H9 (cell line): ENCODE measurements at places on chromosomes 4 and X. TPM values are rescaled to one million over a fixed set of nuclear protein-coding genes. Genes with fewer than 3 reads are reported as not detected.

The LEF1 gene
- 2.5 and 3.4 TPM in 2 replicates for total RNA-seq

The IL1RAPL1 gene
- 0.31 and 0.33 TPM in 2 replicates for total RNA-seq

The USP17L12 gene
- not detected in 2 replicates for total RNA-seq

The GAGE2A gene
- total RNA-seq, result not detected in 2 replicates

The HS3ST1 gene
- total RNA-seq, result 0.04 and 0.20 TPM in 2 replicates

The ADH1B gene
- total RNA-seq, result not detected in 2 replicates

The DRP2 gene
- 0.04 TPM in 2 replicates for total RNA-seq

The PNMA6A gene
- total RNA-seq, result 7.7 and 8.0 TPM in 2 replicates

The SH3RF1 gene
- 14.9 and 15.3 TPM in 2 replicates for total RNA-seq

The CXCL3 gene
- total RNA-seq, result 3.7 and 4.4 TPM in 2 replicates

The CC2D2A gene
- total RNA-seq, result 10.4 and 13.5 TPM in 2 replicates

The VEGFC gene
- total RNA-seq, result 0.35 and 0.46 TPM in 2 replicates

The GLOD5 gene
- total RNA-seq, result not detected in 2 replicates

The CTAG2 gene
- not detected in 2 replicates for total RNA-seq

The CLDN2 gene
- not detected in 2 replicates for total RNA-seq

The NSDHL gene
- total RNA-seq, result 31.6 and 32.7 TPM in 2 replicates

GRCh38 chrX:48597353-48598264 lies at the start of gene WDR13:
Gene WDR13, plus strand, starts transcription at chrX:48597492. Its CDS starts 505 bp downstream, at chrX:48597997.
- peak; percentile 92 for DNase-seq

- DNase-seq, result no peak
These were observed 141.6 kb downstream of the DCLK2 start for GRCh38 chr4:150219841-150220240.

GRCh38 chr4:52600275-52600674 lies 58.8 kb downstream of the USP46 start:
- DNase-seq, result no peak

GRCh38 chrX:21747558-21747957 lies 10.4 kb downstream of the SMPX start:
- no peak for DNase-seq

GRCh38 chr4:10437735-10438134 lies 19.5 kb downstream of the ZNF518B start:
- no peak for DNase-seq

DNA sequence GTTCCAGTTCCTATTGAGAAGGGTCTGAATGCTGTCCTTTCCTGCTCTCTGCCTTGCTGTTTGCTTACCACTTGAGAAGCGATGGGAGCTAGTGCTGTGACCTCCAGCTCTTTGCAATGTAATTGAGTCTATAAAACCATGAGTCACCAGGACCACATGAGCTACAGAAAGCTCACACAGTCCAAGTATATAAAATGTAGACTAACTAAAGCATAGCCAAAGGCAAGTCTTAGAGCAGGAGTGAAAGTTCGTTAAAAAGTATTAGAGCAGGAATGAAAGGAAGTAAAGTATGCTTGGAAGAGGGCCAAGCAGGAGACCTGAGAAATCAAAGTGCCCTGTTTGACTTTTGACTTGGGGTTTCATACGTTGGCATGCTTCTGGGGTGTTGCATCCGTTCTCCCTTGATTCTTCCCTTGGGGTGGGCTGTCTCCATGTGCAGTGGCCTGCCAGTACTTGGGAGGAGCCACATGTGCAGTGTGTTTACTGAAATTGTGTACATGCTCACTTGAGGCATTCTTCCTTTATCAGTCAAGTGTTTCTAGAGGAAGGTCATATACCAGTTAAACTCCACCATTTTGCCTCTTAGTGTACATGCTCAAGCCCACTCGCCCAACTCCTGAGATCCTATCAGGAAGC lies 71.3 kb upstream of the KIT start:
- DNase-seq, result no peak

DNA sequence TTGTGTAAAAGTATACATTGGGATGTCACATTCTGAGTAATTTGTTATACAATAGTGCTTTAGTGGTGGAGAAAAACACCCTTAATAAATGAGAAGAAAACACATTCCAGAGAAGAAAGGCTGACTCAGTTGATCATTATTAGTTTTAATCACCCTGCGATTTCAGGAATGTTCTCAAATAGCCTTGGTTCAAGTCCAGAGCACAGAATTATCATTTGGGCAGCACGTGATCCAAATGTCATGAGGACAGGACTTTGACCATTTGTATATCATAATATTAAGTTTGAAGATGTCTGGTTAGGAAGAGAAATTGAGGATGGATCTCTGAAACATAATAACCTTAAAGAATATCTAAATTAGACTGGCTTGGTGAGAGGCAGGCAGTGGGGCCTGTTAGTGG lies 1434.3 kb upstream of the TENM3 start:
- no peak for DNase-seq

- DNase-seq, result no peak
These were observed 11.1 kb downstream of the STARD8 start for GRCh38 chrX:68658530-68658929.

DNA sequence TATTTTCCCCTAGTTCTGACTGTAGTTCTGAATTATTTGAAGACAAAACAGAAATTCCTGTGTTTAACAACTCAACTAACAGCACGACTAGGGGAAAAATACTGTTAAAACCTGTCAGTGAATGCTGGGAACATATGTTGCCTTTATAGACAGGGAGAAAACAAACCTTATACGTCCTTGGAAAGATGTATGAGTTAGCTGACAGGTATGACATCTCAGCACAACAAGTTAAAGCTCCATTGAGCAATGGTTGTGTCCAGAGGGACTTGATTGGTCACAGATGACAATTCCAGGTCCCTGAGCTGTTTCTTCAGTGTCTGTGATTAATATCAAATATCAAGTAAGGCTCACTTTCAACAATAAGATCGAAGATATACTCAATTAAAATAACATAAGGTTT lies 58.2 kb upstream of the DDIT4L start:
- DNase-seq, result no peak

- no peak for DNase-seq
These were observed 10.4 kb downstream of the CSTF2 start for GRCh38 chrX:100830547-100830946.

- peak; percentile 74 for DNase-seq
These were observed 1.0 kb downstream of the PDE5A start for GRCh38 chr4:119627267-119628255.

GRCh38 chrX:132389480-132389879 lies 99.4 kb downstream of the MBNL3 start:
- DNase-seq, result no peak

GRCh38 chrX:152932598-152933175 lies 34.8 kb downstream of the ZNF185 start:
- DNase-seq, result no peak

GRCh38 chr4:128159967-128160366 lies 98.9 kb downstream of the LARP1B start:
- no peak for DNase-seq

GRCh38 chrX:123835661-123836371 lies 24.0 kb upstream of the XIAP start:
- DNase-seq, result no peak

DNA sequence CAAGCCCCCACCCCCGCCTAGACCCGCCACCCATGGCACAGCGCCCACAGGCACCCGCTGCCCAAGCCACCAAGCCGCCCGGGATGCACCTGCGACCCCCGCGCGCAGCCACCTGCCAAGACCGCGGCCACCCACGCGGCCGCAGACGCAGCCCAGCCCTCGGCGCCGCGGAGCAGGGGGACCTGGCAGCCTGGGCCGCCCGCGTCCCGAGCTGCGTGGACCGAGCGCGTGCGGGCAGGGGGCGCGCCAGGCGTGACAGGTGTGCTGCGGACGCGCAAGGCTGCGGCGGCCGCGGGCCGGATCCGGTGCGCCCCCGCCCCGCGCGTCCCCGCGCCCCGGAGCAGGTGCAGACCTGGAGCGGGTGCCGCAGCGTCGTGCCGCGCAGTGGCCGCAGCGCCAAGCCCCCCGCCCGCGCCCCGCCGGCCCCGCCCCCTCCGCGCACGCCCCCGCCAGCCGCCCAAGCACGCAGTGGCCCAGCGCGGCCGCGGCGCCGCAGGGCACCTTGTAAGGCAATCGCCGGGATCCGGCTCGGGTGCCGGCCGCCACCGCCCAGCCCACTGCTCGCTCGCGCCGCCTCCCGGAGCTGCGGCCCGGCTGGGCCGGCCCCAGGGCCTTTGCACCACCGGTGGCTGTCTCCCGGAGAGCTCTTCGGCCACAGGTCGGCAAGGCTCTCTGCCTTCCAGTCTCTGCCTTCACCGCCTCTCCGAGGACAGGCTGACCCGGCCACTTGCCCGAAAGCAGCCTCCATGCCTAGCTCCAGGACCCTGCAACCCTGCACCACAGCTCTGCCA lies at the start of gene PNCK:
Gene PNCK (minus strand): TSS at position 386 of the 791 bp plus-strand sequence. CDS start 737 bp downstream, outside the sequence.
- no peak for DNase-seq

DNA sequence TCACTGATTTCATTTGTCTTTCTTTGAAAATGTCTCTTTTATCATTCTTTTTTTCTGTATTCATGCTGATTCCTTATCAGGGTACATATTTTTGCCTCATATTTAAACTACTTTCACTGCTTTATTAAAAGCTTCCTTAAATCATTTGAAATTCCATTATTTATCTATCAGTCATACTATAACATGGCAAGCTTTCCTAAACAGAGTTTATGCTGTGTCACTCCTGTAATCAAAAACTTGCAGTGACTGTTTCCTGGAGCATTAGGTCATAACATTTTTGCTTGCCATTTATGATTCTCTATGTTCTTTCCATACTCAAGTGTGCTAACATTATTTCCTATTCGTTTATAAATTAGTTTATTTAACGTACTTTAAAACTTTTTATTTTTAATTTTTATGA lies 203.7 kb downstream of the BMPR1B start:
- DNase-seq, result no peak

GRCh38 chrX:95076449-95076848 lies 1402.4 kb downstream of the FAM133A start:
- no peak for DNase-seq

DNA sequence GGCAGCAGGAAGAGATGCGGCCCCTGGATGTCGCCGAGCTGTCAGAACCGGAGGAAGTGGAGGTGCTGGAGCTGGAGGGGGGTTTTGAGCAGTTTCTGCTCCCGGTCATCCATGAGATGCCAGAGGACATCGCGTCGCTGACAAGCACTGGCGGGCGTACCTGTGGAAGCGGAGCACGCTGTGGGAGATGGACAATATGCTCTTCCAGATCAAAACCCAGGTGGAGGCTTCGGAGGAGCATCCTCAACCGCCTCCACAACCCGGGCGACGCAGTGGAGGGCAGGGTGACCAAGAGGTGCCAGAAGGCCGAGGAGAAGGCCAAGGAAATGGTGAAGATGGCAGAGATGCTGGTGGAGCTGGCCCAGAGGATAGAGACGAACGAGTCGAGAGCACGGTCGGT lies 7.6 kb upstream of the CCNQ start:
- no peak for DNase-seq

- no peak for DNase-seq
These were observed 482.8 kb upstream of the HTR2C start for GRCh38 chrX:114101081-114101480.

DNA sequence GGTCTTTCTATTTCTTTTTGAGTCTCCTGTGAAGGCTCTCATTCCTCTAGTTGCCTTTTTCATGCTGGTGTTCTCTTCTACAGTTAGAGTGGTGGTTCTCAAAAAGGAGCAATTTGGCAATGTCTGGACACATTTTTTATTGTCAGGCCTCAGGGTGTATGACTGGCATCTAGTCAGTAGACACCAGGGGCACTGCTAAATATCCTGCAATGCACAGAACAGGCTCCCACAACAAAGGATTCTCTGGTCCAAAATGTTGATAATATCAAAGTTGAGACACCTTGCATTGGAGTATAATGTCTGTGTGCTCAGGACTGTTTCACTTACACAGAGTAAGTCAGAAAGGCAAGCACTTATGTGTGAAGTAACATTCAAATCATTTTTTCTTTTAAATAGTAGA lies 1360.7 kb downstream of the ADGRL3 start:
- no peak for DNase-seq

DNA sequence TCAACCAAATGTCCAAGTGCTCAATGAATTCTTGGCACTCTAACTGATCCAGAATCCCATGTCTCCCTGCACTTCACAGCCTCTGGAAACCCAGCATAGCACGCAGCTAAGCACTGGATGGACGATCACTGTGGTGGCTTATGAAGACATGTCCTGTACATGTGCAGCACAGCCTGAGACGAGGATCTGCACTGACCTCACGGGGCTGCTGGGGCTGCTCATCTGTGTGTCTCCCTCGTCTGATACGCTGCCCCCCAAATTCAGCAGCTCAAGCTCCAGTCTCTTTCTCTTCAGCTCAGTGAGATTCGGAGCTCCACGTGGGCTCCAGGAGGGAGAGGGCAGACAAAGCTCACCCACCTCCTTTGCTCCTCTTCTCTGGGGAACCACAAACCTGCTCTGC lies 126.9 kb downstream of the CPZ start:
- DNase-seq, result peak; percentile 15

DNA sequence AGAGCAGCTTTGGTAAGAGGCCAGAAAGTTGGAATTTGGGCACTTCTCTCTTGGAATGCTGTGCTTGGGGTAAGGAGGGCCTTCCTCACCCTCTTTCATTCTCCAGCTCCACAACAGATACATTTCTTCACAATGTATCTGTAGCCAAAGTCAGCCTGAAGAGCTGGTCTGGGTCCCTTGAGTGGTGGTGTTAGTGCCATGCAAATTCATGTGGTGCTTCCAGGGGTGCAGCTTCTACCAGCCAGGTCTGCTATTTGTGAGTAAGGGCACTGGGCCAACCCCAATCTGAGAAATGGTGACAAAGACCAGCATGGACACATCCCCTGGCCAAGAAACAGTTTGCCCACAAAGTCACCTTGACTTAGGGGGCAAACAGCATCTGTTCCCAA lies 17.8 kb downstream of the AMER1 start:
- DNase-seq, result no peak

DNA sequence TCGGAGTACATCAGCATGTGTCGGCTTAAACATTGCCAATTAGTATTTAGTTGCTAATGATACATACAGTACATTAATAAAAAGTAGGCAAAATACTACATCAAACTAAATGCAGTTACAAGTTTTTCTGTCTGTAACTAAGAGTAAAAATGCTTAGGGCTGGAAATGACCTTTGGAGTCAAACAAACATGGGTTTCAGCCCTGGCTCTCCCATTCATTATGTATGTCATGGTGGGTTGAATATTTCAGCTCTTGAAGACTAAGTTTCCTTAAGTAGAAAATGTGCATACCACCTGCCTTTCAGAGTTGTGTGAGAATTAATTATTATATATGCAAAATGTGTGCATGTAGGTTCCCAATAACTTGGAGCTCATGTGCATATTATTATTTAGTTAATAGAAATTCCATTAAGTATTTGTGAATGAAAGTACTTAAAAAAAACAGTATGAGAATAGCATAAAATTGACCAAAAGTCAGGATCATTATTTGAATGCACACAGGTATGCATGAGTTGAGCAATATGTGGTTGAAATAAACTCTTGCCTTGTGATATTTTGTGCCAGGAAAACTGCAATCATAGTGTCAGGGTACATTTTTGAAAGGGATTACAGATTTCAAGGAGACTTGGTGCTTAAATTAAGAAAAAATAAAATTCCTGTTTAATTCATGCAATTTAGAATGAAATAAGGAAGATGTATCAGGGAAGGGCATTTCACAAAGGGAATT lies 2048.7 kb downstream of the PCDH7 start:
- no peak for DNase-seq
